Glutamatergic neuron (in vitro differentiated cells): ENCODE measurements at places on chromosomes 6 and 20.

GRCh38 chr20:40746251-40746650 lies 57.2 kb upstream of the MAFB start:
- no peak for DNase-seq

DNA sequence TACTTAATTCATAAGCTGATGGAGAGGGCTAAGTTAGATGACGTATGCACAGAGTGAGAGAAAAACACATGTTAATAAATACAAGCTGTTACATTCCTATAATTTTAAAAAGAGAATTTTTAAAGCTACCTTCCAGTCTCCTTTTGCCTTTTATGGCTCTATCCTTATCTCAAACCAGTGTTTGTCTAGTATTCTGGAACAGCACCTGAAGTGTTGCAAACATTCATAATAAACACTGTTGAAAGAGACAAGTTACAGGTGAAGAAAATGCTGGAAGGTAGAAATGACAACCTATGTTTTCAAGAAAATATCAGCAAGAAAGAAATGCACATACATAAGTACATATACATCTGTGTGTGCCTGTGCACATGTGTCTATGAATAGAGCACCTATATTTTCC lies 409.1 kb downstream of the PKHD1 start:
- DNase-seq: no peak

DNA sequence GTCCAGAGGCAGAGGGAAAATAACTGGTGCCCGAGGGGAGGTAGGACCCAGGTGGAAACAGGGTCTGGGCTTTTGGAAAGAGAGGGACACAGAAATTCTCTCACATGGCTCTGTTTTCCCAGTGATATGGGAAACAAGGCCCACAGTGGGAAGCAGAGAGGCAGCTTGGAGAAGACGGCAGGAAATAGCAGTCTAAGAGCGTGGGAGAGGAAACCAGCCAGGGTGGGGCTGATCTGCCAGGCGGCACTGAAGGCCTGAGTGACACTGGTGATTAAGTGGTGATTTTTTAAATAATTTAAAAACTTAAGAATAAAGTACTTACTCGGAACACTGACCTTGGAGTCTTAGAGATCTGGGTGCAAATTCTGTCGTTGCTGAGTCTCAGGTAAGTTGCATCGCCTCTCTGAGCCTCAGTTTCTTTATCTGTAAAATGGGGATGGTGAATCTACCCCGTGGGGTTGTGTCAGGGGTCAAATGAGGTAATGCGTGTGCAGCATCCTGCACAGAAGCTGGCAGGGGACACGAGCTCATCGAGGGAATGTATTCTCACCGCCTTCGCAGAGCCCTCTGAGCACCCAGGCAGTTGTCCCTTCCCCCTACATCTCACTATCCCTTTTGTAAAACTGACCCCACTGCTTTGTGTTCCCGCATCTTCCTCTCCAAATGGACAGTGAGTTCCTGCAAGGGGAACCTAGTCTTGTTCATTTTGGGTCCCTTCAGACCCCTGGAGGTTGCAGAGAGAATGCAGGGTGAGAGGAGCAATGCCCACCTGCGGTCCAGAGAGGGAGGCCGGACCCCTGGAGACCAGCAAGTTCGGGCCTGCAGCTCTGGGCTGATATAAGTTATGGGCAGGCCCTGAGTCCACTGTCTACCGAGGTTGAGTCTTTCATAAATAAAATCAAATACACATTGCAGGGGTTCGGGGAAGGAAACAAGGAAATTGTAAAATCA lies 228.6 kb upstream of the PMEPA1 start:
- DNase-seq: no peak

DNA sequence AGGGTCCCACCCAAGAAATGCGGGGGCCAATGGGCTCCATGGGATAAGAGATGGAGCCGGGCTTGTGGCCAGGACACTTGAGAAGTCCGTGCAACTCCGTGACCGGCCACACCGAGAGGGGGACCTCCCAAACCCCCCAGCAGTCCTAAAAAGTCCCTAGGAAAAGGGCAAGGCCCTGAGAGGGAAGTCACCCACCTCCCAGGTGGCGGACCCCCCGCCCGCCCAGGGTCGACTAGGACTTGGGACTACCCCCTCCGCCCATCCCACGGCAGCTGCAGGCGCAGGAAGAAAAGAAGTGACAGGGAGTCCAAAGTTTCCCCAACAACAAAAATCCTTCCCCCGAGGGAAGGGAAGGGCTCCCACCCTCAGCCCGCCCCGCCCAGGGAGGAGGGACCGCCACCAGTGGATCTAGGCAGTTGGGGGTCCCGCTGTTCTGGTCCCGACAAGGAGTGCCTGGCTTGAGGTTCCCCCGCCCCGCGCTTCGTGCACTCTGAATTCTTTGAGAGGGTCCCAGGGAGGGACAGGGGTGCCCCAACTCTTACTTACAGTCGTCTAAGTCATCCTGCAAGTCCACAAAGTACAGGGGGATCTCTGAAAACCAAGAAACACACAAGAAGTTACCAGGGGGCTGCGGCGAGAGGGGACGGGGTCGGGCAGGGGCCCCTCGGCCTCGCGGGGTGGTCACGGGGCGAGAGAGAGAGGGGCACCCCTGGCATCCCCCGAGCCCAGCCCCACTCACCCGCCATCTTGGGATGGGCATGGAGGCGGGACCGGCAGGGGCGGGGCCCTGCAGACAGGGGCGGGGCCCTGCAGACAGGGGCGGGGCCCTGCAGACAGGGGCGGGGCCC lies 611 bp upstream of the RAB22A start:
- DNase-seq: peak; percentile 71

DNA sequence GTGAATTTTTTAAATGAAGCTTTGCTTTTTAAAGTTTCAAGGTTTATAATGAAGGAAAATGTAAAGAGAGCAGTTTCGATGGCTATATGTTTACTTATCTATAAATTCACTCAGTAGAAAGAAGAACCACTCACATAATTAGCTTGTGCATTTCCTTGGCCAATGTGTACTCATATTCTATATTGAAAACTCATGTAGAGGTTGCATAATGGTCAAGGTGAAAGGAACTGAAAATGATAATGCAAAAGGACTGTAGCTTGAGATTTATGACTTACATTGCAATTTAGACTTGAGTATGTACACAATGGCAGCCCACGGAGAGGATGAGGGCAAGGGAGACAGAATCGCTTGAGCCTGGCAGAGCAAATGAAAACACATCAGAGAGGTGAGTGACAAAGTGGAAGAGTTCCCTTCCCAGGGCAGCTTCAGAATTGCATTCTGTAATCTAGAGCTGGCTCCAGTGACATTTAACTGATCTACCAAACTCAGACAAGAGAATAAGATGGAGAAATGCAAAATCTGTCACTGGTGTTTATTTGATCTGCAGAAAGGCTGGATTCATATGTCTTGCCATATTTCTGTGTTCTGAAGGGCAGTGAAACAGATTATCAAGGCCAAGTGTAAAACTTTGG lies 191.8 kb downstream of the TMEM200A start:
- DNase-seq: no peak

GRCh38 chr6:33694977-33695376 lies 16.5 kb downstream of the UQCC2 start:
- no peak for DNase-seq

DNA sequence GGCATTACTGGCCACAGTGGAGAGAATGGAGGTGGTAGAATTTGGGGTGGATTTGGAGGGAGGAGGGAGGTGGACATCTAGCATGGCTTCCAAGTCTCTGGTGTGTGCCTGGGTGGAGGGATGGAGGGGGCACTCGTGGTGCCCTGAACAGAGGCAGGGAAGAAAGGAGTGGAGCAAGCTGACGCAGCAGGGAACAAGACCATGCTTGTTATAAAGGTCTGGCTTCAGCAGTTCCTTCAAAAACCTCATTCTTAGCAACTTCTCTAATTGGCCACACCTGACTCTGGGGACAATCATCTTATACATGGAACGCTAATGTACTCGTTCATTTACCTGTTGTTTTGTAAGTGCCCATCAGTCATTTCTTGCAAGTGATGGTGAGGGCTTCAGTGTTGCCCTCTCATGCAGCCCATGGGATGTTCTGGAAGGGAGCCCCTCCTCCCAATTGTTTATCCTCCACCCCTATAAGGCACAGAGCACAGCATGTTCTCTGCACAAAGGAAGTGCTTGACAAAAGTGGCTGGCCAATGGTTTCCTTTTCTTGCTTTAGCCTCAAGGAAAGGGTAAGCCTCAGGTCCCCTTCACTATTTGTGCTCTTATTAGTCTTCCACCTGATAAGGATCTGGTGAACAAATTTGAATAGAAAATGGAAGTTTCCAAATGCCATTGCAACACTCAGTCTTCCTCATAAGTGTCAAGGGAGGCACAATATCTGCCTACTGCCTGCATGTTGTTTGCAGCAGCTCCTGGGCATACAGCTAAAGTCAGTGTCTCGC lies 39.3 kb downstream of the GFOD1 start:
- DNase-seq: no peak

- DNase-seq: no peak
Measured at GRCh38 chr6:15842727-15843117, 179.9 kb upstream of the DTNBP1 start.

DNA sequence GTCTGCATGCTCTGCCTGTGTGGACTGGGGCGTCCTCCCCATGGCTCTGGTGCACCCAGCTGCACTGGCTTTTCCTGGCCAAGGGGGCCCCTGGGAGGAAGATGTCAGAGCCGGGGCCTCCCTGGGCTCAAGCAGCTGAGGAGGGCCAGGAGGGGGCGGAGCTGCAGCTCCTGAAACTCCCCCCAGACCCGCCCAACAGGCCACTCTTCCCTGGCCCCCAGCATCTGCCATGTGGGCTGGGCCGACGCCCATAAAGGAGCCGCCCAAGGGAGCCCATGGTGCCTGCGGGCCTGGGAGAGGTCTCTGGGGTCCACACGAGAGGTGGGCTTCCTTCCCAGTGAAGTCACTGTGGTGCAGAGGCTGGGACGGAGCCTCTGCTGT lies 4.0 kb downstream of the RBBP8NL start:
- no peak for DNase-seq

DNA sequence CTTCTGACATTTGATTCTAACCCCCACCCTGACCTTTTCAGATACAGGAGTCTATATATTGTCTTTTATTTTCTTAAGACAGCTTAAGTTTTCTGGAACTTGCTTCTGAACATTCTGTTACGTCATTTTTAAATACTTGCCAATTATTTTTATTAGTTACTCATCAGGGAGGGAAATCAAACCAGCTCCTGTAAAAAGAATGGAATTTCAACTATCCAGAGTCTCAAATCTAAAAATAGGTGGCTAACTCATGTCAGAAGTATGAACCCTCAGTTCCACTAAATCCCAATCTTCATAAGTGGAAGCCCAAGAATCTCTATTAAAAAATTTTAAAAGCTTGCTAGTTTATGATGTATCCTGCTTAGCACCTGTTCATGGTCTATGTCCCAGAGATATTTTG lies 900.0 kb downstream of the KIF16B start:
- no peak for DNase-seq

GRCh38 chr6:107780226-107780625 lies 43.9 kb downstream of the SCML4 start:
- no peak for DNase-seq

GRCh38 chr6:139152892-139153271 lies 18.0 kb downstream of the HECA start:
- DNase-seq: no peak

GRCh38 chr20:63003546-63003945 lies 3.2 kb downstream of the BHLHE23 start:
- no peak for DNase-seq

- DNase-seq: no peak
Measured at GRCh38 chr6:169898788-169899480, 147.5 kb downstream of the ERMARD start.
